Psoas muscle (tissue), 8 donors: ENCODE measurements at places on chromosomes 13 and 19. TPM values are rescaled to one million over a fixed set of nuclear protein-coding genes. Genes with fewer than 3 reads are reported as not detected.
A peak's percentile ranks its signal among the peaks of the same experiment; 100 is the strongest.

GRCh38 chr13:28856287-28856686, 36.1 kb downstream of the MTUS2 start:
- no peak for DNase-seq

DNA sequence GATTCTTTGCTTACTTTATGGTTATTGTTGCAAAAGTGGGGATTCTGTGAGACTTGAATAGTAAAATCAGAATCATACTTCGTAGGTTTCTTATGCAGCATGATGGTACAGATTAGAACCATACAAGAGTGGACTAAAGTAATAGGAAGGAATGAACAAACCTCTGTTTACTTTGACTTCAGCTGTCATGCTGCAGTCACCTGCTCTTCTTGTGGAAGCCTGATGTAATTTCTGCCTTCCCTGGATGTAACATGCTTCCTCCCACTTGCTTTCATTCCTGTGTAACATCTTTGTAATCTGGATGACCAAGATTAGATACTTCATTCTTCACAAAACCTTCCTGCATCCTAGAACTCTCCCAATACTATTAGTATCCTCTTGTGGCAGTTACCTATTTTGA, 235.0 kb downstream of the PCCA start:
- DNase-seq: no peak

DNA sequence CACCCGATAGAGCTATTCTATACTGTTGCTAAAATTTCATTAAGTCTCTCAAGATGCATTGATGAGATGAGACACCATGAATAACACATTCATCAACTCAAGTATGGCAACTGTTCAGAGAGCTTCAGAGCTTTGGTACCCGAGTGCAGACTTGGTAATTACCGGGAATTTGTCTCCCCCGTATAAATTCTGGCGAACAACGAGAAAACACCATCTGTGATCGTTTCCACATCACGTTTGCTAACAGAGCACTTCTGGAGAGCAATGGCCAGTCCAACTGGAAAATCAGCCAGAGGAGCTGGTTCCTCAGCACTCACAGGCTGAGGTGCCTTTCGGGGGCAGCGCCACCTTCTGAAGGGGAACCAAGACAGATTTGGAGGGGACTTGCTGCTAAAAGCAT, 40.2 kb downstream of the SUGP2 start:
- no peak for DNase-seq

GRCh38 chr13:98994896-98995295, 17.0 kb upstream of the DOCK9 start:
- no peak for DNase-seq

- no peak for DNase-seq
Observed at GRCh38 chr13:100898431-100898830, 223.8 kb upstream of the TMTC4 start.

- DNase-seq: peak; percentile 84
Observed at GRCh38 chr19:49097453-49098288, 12.4 kb downstream of the SNRNP70 start.

GRCh38 chr13:23180711-23181110, at the start of gene SGCG:
Gene SGCG (plus strand): TSS chr13:23180979. CDS start chr13:23203695, 22,716 bp downstream.
- no peak for DNase-seq

DNA sequence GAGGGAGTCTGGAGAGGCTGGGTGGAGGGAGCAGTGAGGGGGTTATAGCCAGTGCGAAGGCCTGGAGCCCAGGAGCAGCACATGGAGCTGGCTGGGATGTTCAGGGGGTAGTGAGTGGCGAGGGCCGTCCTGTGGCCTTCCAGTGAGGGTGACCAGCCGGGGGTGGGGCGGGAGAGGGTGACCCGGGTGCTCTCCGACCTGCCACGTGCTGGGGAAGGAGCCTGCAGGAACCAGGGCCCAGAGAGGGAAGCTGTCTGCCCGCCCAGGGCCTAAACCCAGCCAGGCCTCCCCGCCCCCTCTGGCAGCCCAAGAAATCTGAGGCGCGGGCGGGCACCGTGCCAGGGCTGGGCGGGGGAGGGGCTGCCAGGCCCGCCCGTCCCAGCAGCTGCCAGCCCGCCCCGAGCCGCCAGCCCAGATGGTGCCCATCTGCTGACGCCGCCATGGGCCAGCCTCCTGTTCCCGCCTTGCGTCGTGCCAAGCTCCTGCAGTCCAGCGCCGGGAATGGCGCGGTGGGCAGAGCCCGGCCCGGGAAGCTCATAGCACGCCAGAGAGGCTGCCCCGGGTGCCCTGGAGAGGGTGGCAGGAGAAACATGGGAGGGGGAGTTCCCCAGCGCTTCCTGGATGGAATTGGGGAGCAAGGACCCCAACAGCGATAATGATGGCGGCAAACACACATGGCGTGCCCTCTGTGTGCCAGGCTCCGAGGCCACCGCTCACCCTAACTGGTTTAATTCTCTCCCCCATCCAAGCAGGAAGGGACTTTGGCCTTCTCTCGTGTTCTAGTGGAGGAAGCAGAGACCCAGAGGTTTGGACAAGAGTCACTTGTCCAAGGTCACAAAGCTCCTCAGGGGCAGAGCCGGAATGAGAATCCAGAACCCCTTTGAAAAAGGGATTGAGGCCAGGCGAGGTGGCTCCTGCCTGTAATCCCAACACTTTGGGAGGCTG, 21.5 kb downstream of the NFIC start:
- peak; percentile 91 for DNase-seq

DNA sequence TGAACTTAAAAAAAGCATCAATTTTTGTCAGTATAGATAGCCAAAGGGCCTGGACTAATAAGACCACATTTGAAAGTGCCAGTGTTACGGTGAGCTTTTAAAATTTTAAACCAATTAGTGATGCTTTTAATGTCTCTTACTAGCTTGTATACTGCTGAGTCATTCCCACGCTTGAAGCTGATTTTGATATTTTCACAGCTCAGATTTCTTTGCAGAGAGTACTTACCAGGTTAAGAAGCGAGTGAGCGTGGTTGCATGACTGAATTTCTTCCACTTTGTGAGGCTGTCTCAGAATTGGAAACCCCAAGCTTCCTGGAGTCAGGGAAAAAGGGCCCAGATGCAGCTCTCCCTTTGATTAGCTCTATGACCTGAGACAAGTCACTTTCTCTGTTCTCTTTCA, 74.5 kb upstream of the NBEA start:
- no peak for DNase-seq

DNA sequence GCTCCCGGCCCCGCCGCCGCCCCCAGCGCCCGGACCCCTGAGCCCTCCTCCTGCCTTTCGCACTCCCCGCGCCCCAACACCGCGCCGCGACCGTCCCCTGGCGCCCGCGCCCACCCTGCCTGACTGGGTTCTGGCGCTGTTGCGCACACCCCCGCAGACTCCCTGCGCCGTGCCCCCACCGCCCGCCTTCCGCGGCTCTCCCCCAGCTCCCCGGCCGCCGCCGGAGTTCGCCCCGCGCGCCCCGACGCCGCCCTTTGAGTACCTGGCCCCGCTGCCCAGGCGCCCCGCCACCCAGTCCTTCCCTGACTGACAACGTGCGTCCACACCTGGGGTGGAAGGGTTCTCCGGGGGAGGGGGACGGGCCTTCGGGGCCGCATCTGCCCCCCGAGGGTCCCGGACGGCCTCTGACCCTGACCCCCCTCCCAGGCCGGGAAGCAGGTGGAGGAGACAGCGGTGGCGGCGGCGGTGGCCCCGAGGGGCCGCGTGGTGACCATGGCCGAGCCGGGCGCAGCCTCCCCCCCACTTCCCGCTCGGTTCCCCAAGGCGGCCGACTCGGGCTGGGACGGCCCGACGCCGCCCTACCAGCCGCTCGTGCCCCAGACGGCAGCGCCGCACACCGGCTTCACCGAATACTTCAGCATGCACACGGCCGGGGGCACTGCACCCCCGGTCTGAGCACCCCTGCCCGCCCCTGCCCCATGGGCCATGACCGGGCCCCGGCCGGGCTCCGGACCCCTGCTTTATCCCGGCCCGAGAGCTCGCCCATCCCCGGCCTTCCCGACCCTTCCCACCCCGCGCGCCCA, 1.4 kb upstream of the MEGF8 start:
- no peak for DNase-seq

- DNase-seq: no peak
Observed at GRCh38 chr19:40398417-40399131, 8.6 kb upstream of the HIPK4 start.

DNA sequence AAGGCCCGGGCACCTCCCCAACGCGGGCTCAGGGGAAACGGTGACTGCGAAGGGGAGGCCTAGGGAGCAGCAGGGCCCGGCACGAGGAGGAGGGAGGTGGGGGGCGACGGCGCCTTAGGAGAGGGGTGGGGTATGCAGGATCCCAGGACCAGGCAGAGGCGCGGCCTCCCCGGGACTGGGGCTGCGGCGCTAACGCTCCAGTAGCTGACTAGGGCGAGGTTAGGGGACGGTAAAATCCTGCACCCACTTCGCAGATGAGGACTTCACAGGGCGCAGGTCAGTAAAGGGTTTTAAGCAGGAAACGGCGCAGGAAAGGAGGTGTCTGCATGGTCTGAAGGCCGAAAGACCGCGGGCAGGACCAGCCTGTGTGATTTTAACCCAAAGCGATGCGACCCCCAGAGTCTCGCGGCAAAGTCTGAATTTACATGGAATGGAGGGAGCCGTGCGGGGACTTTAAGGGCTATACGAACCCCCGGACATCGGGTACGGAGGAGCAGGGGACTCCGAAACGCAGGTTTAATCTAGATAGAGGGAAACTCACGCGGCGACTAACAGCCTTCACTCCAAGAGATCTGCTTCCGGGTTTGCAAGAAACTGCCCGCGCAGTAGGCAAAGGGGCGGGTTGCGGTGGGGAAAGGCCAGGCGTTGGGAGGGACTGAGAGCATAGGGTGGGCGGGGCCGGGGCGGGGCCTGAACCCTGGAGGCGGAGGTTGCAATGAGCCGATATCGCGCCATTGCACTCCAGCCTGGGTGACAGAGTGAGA, at the start of gene ZNF665:
TSS of gene ZNF665 (minus strand) at position 588 of the 764 bp plus-strand sequence. CDS start 10,460 bp downstream, outside the sequence.
- DNase-seq: peak; percentile 91

GRCh38 chr13:67139551-67139950, 90.6 kb downstream of the PCDH9 start:
- no peak for DNase-seq

- no peak for DNase-seq
Observed at GRCh38 chr13:94412870-94413597, 66.4 kb downstream of the DCT start.

DNA sequence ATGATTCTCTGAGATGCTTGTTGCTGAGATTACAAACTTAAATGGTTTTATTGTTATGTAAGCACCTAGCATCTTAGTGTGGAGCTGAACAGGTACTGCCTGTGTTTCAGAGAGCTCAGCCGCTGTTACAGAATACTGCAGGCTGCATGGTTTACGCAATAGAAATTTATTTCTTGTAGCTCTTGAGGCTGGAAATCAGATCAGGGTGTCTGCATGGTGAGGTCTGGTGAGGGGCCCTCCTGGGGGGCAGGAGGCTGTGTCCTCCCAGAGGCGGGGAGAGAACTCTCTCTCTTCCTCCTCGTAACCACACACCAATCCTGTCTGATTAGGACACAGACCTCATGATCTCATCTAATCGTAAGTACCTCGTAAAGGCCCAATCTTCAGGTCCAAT, 13.1 kb downstream of the ATP11A start:
- DNase-seq: peak; percentile 32

DNA sequence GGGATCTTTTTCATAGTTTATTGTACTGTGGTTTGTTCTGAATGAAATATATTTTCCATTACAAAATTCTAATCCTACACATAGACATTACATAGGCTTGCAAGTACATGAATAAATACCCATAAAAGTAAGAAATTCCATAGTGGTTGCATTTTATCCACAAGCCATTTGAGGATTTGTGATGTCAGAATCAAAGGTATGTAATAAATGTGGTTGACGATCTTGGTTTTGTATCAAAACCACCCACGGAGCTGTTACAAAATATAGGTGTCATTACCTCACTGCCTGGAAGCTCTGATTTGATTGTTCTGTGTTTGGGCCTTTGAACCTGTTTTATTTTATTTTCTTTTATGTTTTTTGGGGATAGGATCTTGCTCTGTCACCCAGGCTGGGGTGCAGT, 125.1 kb downstream of the NALCN start:
- no peak for DNase-seq

DNA sequence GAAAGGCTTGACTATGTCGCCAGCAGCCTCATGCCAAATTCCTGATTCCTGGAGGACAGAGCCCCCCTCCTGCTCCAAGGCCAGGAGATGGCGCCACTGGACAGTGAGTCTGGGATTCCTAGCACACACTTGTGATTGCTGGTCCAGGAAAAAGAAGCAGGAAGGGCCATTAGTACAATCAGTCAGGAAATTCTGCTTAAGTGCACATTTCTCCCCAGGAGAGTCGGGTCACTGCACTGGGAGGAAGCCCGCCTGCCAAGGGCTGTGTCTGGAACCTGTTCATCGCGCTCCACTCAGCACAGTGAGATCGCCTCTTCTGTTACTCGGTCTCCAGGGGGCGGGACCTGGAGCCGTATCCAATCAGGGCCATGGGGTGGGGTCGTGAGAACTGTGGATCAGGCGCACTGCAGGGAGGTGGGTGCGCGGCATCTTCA, 65.1 kb downstream of the ZNF823 start:
- DNase-seq: peak; percentile 73

GRCh38 chr19:51036519-51036918, 1.7 kb upstream of the KLK12 start:
- no peak for DNase-seq

- DNase-seq: no peak
Observed at GRCh38 chr19:41232686-41233085, 13.7 kb downstream of the AXL start.

- DNase-seq: no peak
Observed at GRCh38 chr13:106109391-106109791, 426.1 kb downstream of the EFNB2 start.

GRCh38 chr13:104773775-104774174, 1707.6 kb upstream of the SLC10A2 start:
- no peak for DNase-seq

DNA sequence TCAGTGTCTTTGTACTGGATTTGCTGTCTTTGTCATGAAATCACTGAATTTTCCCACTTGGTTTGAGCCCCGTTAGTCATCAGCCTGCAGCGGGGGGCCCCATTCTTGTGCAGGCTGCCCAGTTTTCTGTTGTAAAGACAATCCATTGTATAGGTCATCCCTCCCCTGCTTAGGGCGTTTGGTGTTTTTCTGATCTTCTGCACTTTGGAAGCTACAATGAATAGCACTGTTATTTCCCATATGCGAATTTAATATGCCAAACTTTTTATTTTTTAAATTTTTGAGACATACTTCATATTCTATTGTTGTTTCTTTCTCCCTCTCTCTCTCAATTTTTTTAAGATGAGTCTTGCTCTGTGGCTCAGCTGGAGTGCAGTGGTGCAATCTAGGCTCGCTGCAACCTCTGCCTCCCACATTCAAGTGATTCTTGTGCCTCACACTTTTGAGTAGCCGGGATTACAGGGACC, 9.0 kb downstream of the SLC27A1 start:
- no peak for DNase-seq

GRCh38 chr13:102901615-102902305, 55.9 kb downstream of the ERCC5 start:
- DNase-seq: no peak

CFD gene
- 142 TPM for polyA plus RNA-seq

KCNRG gene
- 0.66 TPM for polyA plus RNA-seq

RNF17 gene
- not detected for polyA plus RNA-seq

LRRC63 gene
- polyA plus RNA-seq: not detected

ERICH4 gene
- polyA plus RNA-seq: 0.10 TPM

PTH2 gene
- polyA plus RNA-seq: not detected

RPS19 gene
- polyA plus RNA-seq: 2,236 TPM

CEACAM16 gene
- polyA plus RNA-seq: 0.03 TPM

ZNF429 gene
- 4.8 TPM for polyA plus RNA-seq

SLITRK6 gene
- not detected for polyA plus RNA-seq

ERCC1 gene
- polyA plus RNA-seq: 2,153 TPM

ATP5F1D gene
- 690 TPM for polyA plus RNA-seq
